ENCODE measurements at places on chromosomes 1 and 21.

DNA sequence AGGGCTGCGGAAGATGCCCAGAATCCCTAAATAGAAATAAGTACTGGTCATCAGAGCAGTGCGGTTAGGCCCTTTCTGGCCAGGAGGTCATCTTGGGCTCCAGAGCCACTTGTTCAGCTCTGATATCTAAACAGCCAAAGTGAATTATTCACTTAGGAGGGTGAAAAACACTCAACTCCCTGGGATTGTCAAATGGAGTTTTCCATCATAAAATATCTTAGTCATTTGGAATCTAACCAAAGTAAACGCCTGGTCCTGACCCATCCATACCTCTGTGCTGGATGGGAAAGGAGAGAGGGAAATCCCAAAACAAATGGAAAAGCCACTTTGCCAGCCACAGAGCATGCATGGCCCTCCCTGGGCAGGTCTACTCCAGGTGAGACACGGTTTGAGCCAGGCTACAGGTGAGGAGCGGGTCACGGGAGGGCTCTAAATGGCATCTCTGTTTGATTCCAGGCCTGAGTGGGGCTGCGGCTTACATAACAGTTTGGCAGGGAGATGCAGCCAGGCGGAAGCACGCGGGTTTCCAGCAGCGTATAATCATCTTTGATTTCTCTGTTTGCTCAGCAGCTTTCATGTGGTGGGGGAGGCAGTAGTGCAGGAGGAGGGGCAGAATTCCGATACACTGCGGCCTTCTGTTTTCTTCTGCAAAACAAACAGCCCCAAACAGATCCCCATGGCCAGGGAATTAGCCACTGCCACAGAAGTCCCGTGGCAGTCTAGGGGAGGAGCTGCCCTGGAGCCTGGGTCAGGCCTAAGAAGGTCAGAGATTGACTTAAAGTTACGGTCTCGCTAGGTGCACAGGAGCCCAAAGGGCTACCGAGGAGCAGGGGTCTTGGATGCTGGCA is 59.1 kb upstream of the ZNF648 start:
- no peak for DNase-seq

GRCh38 chr1:199878823-199879222 is 148.7 kb upstream of the NR5A2 start:
- no peak for DNase-seq

GRCh38 chr21:42515708-42516502 is 2.3 kb downstream of the SLC37A1 start:
- no peak for DNase-seq

GRCh38 chr1:216710598-216711333 is 12.5 kb downstream of the ESRRG start:
- no peak for DNase-seq

DNA sequence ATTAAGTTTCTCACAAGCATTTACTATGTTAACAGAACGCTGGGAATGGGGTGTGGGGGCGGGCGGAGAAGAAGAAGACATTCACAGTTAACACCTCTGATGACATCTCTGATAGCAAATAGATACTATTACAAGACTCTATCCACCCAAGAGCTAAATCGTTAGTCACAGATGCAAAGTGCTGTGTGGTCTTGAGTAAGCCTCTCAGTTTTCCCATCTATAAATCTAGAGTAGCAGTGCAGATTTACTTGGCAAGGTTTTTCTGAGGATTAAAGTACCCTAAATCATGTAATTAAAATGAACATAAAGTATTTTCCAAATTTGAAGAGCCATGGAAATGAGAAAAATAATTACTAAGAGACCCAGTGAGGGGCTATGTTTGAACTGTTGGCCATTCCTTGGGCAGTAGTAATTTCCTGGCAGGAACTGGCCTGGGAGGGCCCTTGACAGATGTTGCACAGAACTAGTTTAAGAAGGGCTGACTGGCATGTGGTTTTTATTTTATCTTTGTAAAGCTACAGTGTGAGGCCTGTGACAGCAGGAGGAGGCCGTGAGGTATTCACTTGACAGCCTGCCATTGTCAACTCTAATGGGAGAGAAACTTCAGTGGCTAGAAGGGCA is 58.7 kb upstream of the APOBEC4 start:
- no peak for DNase-seq

DNA sequence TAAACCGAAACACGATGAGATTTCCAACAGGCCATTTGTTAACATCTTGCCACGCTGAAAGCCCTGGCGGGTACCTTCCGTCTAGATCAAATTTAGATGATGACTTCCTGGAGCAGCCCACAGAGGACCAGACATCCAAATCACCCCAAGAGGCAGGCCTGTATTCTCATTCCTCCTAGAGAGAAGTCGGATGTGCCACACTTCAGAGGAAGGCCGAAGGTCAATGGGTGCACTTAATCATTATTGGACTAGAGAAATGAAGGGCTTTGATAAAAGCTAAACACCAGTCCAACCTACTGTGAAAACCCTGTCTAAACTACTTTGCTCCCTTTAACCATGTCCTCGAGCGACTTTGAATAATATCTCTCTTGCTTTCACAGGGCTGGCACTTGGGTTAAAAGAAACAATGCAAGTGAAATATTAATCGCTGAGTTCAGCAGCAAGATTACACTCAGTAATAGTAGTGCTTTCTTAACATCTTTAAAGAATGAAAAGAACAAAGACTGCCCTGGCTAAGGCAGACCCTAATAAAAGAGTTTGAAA is 76.5 kb downstream of the BCAR3 start:
- DNase-seq = no peak

DNA sequence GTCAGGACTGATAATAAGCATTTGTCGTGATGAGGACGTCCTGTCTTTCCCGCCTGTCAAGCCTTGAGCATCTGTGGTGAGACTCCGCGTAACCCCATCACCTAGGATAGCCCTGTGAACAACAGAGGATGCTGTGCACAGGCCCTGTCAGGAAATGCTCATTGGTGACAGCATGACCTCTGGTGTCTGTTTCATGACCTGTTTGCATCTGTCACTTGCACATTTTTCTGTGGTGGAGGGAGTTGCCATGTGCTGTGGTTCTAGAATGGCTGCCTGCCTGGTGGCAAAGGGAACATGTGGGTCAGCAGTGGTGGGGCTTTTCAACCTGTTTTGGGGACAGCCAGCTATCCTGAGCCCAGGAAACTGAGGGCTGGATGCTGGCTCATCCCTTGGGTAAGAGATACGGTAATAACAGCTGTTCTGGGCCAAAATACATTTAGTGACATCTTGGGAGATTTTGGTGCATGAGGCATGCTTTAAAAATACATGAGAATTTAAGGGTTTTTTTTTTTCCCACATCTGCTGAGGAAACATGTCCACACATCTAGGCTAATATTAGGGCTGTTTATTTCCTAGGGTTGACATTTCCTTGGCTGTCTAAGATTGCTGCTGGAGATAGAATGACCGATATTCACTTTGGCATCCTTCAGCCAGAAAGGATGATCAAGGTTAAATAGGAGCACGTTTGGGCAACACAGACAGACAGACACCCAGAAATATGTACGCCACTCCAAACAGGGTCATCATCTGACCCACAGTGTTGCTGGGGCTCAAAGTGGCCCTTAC is 52.9 kb downstream of the KCNC4 start:
- no peak for DNase-seq

DNA sequence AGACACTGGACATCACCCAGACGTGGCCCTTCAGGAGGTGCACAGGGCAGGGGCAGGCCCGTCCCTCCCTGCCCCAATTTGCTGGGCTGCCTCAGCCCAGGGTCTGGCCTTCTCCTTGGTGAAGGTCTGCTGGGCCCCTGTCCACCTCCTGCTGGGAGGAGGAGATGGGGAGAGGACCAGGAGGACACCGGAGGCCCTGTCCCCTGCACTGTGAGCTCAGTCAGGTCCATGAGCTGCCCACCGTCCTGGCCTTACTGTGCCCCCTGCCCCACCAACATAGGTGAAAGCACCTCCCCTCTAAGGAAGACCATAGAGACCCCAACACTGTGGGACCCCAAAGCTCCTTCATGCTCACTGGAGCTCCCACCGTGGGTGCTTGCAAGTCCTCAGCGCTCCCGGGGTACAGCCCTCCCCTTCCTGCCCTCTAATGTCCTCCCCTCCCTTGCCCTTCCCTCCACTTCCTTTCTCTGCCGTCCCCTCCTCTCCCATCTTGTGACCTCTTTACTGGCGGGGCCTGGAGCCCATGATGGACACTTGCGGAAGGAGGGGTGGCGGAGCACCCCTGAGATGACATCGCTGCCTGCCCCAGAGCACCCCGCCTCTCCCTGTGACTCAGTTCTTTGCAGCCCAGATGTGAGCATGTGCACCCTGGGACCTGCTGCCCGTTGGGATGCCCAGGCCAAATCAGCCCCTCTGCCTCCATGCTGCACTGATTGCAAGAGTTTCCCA is 4.6 kb downstream of the LRRC3 start:
- DNase-seq = no peak

GRCh38 chr1:48187969-48188563 is 34.5 kb upstream of the SLC5A9 start:
- no peak for DNase-seq

DNA sequence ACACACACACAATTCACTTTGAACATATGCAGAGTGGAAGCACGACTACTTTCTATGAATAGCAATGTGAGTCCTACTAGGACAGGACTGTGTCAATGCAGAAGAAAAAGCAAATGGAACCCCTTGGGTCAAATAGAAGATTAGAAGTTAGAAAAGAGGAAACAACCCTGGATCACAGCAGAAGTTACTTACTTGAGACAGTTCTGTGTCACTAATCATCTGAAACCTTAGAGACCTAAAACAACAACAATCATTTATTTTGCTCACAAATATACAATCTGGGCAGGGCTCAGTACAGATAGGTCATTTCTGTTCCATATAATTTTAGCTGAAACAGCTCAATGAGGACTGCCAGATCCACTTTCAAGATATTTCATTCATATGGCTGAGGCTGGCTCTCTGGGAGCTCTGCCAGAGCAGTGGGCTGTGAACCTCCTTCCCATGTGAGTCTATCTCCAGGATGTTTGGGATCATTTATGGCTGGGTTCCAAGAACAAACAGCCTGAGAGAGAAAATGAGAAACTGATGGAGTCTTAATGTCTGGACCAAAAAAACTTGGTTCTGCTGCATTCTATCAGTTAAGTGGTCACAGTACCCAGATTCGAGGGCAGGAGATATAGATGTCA is 42.5 kb upstream of the IL10 start:
- DNase-seq = peak; percentile 57

DNA sequence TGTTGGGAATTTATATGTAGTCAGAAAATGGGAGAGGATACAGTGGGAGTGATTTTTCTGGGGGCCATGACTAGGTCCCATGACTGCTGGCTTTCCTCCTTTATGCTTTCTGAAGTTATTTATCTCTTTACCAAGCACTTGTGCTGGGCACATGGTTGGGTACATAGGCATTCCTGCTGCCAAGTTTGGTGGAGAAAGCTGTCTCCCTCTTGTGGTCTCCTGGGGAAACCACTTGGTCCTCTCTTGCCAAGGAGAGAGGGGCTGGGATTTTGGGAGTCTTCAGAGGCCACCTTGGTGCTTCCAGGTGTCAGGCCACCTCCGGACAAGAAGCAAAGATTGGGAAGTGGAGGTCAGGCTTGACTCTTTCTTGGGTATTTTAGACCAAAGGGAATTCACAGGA is 120.2 kb upstream of the KCNE2 start:
- no peak for DNase-seq

- DNase-seq = no peak
Measured at GRCh38 chr1:115408533-115408932, 70.5 kb upstream of the NGF start.

DNA sequence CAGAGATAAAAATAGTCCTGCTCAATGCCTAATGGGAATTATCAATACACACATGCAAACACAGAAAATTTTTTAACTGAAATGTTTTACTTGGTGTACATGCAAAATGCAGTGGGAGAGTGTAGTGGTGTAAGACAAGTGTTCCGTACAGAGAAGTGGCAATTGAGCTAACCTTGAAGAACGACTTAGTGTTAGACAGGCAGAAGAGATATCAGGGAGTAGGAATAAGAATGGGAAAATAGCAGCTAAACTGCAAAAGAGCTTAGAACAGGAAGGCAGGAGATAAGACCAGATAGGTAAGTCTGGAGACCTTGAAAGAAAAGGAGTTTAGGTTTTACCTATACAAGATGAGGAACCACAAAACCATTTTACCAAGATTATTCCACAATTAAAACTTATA is 9.0 kb downstream of the USP24 start:
- no peak for DNase-seq

- no peak for DNase-seq
Measured at GRCh38 chr1:94225845-94226244, 11.5 kb downstream of the ARHGAP29 start.

DNA sequence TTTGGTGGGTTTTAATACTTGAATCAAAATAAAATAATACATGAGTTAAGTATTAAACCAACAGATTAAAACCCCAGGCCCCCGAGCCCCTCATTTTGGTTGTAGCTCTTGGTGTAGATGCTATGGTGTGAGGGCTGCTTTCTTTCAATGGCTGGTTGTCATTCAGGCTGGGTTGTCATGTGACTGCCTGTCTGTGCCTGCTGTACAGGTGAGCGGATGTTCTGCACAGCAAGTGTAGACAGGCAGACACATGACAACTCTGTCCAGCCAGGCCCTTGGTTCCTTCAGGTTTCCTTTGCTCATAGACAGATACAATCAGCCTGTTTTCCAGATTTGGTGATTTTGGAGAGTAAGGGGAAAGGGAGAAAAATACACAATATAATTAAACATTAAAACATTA is 281.9 kb upstream of the C1orf105 start:
- DNase-seq = no peak

GRCh38 chr1:59315529-59316463 is 18.9 kb downstream of the FGGY start:
- DNase-seq = no peak

DNA sequence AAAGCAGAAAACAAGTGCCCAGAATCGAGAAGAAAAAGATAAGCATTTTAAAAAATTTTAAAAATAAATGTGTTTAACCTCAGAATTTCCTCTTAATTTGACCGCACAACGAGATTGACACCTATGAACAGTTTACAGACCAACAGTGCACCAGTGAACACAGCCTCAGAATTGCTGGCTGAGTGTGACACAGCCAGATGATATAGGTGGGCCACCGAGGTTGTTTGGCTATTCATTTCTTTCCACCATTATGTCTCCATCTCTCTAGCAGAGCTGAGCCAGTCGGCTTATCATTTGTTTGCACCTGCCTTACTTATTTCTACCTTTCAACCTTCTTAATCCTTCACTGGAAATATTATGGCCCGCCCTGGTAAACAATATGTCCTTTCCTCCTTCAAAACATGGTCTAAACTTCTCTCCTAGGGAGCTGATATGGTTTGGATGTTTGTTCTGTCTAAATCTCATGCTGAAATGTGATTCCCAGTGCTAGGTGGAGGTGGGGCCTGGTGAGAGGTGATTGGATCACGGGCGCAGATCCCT is 86.1 kb downstream of the DUSP10 start:
- DNase-seq = no peak

DNA sequence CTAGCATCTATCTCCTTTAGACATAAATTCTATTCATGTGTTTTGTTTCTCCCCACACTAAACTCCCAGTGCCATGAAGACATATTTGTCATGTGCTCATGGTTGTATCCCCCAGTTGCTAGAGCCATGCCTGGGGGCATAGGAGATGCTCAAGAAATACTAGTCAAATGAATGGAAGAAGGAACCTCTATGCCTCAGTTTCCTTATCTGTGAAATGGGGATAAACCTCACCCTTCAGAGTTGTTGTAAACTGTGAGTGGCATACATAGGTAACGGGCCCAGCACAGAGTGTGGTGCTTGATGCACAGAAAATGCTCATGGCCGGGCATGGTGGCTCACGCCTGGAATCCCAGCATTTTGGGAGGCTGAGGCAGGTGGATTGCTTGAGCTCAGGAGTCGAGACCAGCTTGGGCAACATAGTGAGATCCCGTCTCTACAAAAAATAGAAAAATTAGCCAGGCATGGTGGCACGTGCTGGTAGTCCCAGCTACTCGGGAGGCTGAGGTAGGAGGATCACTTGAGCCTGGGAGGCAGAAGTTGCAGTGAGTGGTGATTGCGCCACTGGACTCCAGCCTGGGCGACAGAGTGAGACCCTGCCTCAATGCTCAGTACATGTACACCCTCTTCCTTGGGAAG is 8.7 kb downstream of the LDLRAD2 start:
- no peak for DNase-seq
